ENCODE measurements at places on chromosomes 7 and 10.

- DNase-seq: no peak
Observed at GRCh38 chr7:54827734-54828133, 68.7 kb upstream of the SEC61G start.

DNA sequence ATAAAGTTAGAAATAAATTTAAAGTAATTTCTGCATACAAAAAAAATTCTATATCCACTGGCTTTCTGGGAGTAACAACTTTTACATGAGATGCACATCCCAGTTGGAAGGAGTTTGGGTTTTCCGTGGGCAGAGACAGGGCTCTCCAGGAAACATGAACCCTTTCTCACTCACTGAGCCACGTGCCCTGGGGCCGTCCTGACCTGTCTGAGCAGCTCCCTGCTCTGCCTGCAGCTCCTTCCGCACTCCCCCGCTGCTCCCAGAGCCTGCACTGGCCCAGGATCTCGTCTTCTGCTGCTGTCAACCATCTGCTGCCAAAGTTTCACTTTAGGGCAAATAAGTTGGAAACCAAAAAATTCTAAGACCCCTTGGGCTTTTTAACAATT, 169.1 kb downstream of the DIP2C start:
- DNase-seq: no peak

DNA sequence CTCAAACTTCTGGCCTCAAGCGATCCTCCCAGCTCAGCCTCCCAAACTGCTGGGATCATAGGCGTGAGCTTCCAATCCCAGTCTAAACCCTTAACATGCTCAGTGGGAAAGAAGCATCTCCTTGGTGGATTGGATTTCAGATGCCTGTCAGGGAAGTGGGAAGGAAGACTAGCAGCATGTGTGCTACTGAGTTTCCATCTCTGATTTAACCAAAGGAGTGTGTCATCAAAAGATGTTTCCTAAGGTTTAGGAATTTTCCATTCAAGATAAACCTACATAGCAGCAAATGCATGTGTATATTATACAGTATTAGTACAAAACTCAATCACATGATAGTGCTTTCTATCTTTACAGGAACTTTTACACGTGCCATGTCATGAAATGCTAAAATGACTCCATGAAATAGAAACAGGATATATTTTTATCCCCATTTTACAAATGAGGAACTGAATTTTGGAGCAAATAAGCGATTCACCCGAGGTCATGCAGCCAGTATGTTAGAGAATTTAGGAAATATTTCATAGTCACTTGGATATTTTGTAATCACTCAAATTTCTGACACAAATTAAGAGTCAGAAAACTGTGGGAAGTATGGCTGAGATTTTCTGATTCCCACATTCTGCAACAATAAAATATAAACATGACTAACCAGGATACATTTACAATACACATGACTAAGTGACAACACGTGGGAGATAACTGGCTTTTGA, 11.4 kb upstream of the TMEM26 start:
- DNase-seq: no peak

DNA sequence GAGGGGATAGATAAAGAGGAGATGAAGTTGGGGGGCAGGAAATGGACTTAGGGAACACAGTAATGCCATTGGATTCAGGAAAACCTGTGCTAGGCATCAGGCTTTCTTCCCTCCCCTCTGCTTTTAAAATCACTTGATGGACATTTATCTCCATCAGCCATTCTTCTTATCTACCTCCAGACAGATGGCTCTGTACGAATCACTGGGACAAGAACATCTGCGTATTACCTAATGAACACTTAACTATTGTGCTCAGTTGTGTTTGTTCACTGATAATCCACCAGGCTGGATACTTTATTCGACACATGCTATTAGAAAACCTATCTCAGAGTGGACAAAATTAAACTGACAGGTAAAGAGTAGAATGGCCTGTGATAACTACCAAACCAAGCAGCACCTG, 40.0 kb downstream of the TNKS2 start:
- DNase-seq: no peak

DNA sequence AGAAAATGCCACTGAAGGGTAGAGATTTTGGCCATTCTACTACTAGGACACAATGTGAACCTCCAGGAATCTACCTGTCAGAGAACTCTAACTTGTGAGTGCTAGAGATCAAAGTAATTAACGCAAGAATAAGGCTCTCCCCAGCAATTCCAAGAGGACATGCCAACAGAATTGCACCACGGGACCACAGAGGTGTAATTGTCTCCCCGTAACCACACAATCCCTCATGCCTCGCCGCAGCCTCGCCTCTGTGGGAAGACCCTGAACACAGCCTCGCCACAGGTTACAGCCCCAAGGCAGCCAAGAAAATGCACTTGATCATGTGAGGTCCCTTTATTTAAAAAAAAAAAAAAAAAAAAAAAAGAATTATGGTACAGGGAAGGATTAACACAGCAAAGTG, 29.5 kb downstream of the CDCA7L start:
- DNase-seq: no peak

- no peak for DNase-seq
Observed at GRCh38 chr10:132397671-132398565, 918 bp downstream of the PWWP2B start.

GRCh38 chr7:50718876-50719275, 63.8 kb downstream of the GRB10 start:
- no peak for DNase-seq

DNA sequence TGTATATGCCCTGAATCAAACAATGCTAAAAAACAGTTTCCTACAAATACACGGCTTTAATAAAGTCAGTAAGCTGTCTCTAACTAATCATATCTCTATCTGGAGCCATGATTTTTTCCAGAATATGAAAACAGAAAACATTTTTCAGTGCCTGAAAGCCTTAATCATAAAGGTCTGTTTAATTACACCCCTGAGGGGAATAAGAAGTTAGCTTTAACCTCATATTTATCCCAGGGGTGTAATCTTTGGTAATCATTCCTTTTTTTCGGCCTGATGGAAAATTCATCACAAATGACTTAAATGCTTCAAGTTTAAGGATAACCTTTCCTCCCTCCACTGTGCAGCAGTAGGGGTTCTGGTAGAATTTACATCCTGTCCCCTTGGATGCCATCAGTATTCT, 124.2 kb downstream of the ATE1 start:
- DNase-seq: no peak

DNA sequence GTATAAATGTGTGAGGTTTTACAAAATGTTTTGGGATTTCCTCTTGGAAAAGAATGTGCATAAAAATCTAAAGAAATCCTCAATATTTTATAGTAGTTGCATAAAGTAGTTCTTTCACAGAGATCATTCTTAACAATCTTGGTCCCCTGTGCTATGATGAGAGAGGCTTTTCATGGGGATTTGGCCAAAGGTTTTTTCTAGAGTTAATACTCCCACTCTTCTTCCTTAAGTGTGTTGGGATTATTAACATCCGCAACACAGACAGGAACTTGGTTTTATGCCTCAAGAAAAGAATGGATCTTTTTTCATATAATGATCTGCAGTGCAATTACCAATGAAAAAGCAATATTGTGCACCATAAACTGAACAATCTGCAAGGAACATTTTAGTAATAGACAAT, 71.5 kb downstream of the AGMO start:
- no peak for DNase-seq

GRCh38 chr10:30042820-30043219, 16.6 kb downstream of the JCAD start:
- DNase-seq: no peak

DNA sequence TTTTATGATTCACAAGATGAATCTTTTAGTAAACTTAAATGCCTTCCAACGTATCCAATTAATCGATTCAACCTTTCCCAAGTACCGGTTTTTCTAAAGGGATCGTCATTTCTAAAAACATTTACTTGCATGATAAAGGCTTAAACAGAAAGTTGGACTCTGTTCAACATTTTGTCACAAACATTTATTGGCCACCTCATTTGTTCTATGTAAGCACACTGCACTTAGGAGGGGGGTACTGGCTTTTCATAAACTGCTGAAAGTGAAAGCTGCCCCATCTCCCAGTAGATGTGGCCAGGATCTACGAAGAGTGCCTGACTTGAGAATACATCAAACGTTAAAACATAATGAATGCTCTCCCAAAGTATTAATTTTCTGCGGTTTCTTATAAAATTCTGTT, 37.3 kb upstream of the LAMB4 start:
- DNase-seq: no peak

GRCh38 chr7:75866114-75866488, 12.7 kb upstream of the RHBDD2 start:
- no peak for DNase-seq

DNA sequence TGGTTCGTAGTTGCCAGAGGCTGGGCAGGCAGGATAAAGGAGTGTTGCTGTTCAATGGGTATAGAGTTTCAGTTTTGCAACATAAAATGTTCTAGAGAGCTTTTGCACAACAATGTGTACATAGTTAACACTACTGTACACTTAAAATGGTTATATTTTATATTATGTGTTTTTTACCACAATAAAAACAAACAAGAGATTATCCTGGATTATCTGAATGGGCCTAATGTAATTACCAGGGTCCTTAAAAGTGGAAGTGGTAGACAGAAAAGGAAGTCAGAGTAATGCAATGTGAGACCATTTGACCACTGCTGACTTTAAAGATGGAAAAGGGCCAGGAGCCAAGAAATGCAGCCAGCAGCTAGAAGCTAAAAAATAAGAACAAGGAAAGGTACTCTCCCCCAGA, 159.7 kb downstream of the SGMS1 start:
- no peak for DNase-seq

Measured in amygdala (tissue), 56 donors.